ENCODE measurements at places on chromosomes 13 and 19.

GRCh38 chr13:60047918-60048317 is 115.8 kb downstream of the DIAPH3 start:
- DNase-seq: peak; percentile 28

DNA sequence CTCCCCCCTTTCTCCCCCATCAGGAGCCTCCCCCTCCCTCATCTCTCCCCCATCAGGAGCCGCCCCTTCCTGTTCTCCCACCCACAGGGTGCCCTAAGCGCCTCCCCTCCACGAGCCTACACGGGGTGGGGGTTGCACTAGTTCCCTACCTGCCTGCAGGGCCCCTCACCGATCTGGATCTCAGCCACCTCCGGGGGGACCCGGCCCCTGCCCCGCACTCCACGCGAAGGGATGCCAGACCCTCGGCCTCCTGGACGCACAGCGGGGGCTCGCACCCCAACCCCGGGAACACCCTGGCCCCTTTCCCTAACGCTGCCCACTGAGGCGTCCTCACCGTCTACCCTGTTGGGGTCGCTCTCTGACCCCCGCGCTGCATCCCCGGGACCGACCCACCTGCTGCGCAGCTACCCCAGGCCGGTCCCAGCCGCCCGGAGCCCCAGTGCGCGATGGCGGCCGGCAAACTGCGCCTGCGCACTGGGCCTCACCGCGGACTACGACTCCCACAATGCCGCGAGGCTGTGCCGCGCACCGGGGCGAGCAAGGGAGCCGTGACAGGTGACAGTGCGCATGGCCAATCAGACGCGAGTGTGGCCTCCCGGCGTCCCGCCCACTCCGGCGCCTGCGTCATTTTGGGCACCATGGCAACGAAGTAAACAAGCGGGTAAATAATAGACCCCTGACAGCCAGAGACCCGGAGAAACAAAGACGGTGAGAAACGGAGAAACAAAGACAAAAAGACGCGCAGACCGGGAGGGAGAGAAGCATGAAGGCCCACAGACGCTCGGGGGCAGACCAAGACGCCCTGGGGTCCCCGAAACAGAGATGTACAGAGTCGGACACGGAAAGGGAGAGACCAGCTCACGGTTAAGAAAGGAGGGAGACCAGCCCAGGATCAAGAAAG is at the start of gene ZSCAN18:
TSS of gene ZSCAN18 (minus strand) at position 451 of the 901 bp plus-strand sequence. CDS start 7,964 bp downstream, outside the sequence.
- DNase-seq: peak; percentile 96

- DNase-seq: no peak
These were observed 9.1 kb downstream of the FEM1A start for GRCh38 chr19:4800591-4801081.

GRCh38 chr19:12095111-12095790 is 30.7 kb downstream of the ZNF844 start:
- no peak for DNase-seq

DNA sequence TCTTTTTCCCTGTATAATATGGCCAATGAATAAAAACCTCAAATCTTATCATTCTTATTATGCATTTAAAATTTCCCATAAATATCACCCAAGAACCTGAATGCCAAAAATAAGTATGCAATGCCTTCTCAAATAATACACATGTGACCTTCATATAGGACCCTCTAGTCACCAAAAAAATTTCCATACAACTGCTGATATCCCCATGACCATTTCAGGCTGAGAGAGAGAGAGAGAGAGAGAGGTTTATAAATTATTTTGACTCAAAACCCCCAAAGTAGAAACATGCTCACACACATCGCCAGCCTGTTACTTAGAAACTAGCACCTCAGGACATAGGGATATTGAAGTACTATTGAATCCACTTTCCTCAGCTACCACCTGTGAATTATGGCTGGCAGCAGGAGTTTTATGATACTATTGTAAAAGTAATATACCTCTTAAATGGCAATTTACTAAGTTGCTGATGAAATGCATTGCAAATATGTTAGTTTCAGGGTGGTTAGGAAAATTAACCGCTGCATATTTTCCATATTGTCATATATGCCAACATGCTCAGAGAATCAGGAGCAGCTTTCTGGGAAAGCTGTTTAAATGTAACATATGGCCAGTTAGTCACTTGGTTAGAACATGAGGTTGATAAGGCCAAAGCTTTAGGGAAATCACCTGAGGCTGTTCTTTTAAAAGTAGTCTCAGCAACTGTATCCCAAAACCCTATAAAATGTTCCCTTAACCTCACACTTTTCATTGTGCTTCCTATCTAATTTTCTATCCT is 230.8 kb downstream of the DCT start:
- no peak for DNase-seq

DNA sequence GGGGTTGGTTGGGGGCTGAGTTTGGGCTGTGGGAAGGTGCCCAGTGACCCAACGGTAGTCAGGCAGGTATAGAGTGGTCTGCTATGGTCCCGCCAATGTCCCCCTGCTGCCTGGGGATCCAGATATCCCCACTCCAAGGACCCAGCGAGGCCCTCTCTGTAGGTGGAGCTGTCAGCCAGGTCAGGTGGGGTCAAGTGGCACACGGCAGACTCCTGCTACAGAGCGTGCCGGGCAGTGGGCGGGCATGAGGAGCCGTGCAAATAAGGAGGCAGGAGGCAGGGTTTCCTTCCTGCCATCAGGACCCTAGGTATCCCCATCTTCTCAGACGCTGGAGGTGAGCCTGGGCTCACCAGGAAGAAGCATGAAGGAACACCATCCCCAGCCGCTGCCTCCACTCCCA is 14.9 kb downstream of the EVI5L start:
- DNase-seq: no peak

DNA sequence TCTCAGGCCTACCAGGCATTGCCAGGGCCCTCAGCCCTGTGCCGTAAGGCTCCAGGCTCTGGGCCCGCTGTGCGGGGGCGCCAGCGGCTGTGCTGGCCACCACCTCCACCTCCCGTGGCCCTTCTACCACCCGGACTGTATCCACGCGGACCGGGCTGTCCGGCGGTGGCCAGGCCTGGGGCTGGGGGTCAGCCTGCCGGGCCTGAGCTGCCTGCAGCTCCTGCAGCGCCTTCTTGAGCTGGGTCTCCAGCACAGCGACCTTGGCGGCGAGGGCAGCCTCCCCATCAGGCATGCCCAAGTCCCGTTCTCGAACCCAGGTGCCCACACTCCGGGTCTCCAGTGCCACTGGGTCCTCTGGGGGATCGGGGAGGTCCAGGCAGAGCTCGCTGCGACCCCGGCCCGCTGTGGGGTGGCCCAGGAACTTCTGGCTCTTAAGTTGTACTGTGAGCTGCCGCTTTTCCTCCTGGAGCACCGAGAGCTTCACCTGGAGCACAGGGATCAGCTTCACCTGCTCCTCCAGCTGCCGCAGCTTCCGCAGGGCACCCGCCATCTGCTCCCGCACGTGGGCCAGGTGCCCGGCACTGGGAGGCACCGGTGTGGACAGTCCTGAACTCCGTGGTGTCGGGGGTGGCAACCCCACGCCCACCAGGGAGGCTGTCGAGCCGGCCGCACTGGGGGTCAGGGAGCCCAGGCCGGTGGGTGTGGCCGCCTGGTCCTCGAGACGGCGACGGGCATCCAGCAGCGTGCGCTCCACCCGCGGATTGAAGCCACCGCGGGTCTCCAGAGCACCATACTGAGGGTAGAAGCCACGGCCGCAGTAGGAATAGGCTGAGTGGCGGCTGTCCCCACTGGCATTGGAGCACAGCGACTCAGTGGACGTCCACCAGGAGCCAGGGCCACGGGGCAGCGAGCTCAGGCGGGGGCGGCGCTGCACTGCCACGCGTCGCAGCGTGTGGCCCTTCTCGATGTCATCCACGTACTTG is 4.1 kb downstream of the KANK2 start:
- no peak for DNase-seq

DNA sequence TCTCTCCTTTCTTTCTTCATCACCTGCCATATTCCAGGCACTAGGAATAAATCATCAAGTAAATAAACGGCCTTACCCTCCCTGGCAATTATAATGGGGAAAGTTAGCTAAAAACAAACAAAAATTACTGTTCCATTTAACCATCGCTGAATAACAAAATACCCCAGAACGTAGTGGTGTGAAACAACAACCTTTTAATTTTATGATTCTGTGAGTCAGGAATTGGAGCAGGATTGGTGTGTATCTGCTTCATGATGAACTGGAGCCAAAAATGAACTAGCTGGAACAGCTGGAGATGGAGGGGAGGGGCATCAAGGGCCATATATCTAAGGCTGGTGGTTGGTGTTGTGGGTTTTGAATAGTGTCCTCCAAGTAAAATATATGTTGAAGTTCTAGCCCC is 3.7 kb upstream of the CADM4 start:
- DNase-seq: no peak

GRCh38 chr13:24215126-24215525 is 54.6 kb downstream of the SPATA13 start:
- no peak for DNase-seq

DNA sequence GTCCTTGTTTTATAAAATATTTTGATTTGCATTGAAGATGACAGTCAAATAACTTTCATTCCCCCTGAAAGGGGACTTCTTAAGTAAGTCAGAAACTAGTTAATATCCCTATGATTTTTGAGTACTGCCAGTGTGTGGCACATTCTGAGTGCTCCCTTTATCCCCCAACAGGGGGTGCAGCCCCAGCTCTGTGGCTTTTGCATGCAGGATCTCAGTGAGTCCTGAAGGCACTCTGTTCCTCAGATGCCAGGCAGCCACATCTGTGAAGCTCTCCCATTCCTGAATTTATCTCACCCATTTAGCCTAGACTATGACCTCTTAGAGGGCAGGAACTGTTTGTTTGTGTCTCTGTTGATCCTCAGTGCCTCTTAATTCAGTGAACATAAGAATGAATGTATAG is 123.1 kb downstream of the CDK8 start:
- DNase-seq: no peak

GRCh38 chr13:112069061-112069844 is 2.3 kb downstream of the SOX1 start:
- DNase-seq: peak; percentile 49

DNA sequence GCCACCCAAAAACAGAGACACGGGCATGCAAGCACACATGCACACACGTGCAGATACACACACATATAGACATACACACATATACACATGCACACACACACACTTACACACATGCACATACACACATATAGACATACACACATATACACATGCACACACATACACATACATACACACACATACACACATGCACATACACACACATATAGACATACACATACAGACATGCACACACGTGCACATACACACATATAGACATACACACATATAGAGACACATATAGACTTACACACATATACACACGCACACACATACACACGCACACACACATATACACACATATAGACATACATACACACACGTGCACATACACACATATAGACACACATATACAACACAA is 92.1 kb downstream of the GADD45B start:
- no peak for DNase-seq

DNA sequence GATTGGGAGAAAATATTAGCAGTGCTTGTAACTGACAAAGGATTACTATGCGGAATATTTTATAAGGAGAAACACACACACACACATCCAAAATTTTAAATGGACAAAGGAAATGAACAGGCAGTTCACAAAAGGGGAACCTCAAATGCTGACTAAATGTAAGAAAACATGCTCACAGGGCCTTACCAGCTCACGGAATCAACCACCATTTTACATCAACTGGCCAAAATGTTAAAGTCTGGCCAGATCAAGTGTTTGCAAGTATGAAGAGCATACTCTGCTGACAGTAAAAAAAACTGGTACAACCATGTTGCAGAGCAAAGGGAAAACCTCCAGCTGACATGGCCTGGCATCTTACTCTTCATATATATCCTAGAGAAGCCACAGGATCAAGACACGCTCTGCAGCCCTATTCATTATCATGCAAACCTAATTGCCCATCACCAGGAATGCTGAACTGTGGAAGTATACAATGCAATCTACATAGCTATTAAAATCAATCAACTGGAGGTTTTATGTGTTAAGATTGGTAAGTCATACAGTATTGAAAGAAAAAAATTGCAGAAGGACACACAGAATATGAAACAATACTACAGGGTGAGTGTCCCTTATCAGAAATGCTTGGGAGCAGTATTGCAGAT is 124.4 kb downstream of the RNF17 start:
- DNase-seq: no peak

Measured in NCI-H345 (cell line).